Activated T-cell treated with anti-CD3 and anti-CD28 coated beads for 24 hours (primary cell): ENCODE measurements at places on chromosomes 11 and 22.
A peak's percentile ranks its signal among the peaks of the same experiment; 100 is the strongest.

DNA sequence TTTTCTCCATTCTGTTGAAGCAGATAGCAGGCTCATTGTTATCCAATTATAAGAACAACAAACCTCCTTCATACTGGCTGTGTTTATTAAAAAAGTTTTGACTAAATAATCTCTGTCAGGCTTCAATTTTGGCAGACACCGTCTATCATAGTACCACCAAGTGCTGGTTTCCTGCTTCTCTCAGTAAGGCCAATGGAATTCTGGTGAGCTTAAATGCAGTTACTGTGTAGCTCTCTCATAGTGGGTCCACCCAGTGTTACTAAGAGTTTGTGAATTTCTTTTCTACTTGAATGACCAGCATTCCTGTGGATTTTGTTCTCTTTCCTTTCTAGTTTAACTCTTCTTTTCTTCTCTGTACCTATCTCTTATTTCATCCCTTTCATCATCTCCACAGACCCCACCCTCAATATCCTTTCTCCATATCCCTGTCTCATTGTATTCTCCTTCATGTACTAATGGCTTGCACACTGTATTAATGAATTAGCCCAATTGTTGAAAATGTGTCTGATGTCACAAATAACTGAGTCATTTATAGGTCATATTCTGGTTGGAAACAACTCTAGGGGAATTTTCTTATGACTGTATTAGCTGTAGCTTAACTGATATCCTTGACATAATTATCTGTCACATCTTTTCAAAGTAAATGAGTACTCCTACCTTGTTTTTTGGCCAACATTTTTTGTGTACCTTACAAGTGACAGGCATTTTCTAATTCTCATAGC is 372.1 kb downstream of the FAT3 start:
- no peak for DNase-seq

DNA sequence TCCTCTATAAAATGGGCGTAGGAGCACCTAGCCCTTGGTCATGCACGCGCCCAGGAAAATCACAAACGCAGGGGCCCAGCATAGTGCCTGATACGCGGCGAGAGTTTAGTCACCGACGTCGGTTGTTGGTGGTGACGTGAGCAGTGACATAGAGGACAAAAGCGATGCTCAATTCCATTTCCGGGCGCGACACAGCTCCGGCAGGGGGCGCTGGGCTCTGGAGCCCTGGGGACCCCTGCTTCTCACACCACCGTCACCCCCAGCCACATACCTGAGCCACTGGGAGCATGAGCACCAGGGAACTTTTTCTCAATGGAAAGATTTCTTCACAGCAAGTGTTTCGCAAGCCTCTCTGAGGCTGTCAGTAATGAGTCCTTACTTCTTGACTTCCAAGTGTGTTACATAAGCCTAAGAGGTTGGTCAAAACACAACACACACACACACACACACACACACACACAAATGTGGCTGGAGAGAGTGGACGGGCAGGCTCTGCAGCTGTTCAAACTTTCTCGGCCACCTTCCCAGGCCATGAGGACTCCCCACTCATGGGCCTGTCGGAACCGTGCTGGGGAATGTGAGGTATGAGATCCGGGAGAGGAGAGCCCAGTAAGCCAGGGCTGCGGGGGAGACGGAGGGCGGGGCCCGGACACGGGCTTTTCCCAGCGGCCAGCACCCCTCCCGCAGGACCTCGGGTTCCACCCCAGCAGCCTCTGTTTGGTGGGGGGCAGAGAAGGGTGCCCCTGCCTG is 36.9 kb upstream of the LINC01488 start:
- no peak for DNase-seq

- DNase-seq: no peak
Measured at GRCh38 chr22:17562906-17563870, at the start of gene SLC25A18. TSS of gene SLC25A18 (plus strand) at chr22:17563498. CDS start at chr22:17579945, 16,447 bp downstream.

DNA sequence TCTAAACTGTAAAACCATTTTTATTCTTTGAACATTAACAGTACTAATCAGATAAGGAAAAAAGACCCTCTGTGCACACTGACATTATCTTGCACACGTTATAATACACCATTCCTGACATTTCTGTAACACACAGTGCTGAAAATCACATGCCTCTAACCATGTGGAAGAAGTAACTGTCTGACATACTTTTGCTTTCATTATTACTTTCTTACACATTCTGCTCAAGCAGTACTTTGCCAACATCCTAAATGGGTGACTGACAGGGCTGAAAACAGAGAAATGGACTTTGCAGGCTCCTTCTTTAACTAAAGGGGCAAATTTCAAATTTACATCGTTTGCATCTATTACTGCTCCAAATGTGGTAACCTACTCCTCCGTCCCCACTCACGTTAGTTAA is 22.8 kb upstream of the TP53AIP1 start:
- no peak for DNase-seq

- DNase-seq: peak; percentile 74
Measured at GRCh38 chr11:14904745-14905103, 12.7 kb upstream of the CYP2R1 start.

DNA sequence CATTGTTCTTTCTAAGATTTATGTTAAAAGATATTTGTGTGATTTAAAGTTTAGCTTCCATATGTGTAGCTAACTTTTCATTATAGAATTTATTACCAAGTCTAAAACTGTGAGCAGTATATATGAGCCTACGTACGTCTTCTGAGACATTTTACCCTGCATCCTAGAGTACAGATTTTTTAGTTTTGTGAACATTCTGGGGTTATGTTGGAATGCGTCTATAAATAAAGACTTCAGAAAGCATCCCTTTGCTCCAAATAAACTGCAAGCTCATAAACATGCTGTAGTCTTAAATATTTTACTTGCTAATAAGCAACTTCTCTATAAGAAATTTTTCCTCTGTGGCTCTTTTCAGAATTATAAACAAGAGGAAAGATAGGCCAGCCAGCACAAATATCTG is 236.5 kb downstream of the DDX10 start:
- DNase-seq: no peak

DNA sequence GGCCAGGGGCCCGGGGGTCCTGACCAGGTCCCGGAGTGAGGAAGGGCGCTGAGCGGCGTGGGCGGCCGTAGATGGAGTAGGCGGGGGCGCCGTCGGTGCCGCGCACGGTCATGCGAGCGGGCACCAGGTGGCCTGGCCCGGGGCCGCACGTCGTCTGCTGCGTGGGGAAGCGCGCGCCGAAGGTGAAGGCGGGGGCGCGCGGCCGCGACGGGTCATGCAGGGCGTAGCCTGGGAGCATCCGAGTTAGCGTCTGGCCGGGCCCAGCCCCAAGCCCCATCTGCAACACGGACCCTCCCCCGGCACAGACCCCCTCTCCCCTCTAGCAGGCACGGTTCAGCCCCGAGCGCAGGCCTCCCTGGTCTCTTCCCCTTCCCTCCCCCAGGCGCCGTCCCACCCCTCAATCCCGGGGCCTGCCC is 1.7 kb upstream of the TYMP start:
- peak; percentile 55 for DNase-seq

- DNase-seq: no peak
Measured at GRCh38 chr22:41656556-41656955, 32.1 kb downstream of the SNU13 start.

GRCh38 chr22:24873226-24873625 is 67.2 kb downstream of the SGSM1 start:
- DNase-seq: no peak

DNA sequence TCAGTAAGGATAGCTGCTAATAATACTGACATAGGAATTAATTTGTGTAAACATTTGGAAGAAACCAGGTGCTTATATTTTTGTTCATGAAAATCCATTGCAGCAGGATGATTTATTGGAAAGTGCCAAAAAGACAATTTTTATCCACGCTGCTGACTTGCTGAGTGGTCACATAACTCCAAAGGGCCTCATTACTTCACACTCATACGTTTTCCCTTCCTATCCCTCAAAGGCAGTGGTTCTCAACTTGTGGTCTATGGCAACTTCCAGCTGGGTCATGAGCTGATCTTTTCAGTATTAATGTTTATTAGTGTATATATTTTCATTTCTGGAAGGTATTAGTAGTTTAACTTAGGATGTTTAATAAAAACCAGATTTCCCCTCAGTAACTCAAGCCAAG is 178.1 kb downstream of the UVRAG start:
- no peak for DNase-seq

- DNase-seq: no peak
Measured at GRCh38 chr11:8838248-8838647, 72.7 kb upstream of the AKIP1 start.

GRCh38 chr11:44257338-44258189 is 52.4 kb downstream of the ALX4 start:
- no peak for DNase-seq

DNA sequence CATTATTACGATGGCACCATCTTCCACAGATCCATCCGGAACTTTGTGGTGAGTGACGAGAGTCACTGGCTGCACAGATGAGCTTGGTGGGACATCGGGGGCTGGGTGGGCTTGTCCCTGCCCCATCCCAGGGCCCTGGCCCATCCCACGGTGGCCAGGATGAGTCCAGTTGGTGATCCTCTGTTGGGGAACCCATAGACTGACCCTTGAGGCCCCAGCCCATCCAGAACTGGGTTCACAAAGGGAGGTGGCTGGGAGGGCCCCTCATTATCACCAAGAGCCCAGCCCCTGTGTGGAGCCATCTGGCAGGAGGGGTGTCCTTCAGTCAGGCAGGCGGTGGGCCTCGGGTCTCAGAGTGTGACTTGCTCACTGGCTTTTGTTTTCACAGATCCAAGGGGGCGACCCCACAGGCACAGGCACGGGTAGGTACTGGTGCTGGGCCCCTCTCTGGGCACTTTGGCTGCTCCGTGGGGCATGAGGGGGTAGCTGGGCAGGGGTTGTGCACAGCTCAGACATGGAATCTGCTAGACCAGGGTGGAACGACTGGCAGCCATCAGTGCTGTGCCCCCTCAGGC is 22.0 kb downstream of the PPIL2 start:
- DNase-seq: no peak
